ENCODE measurements at places on chromosomes 3 and 15. TPM values are rescaled to one million over a fixed set of nuclear protein-coding genes. Genes with fewer than 3 reads are reported as not detected.

Gene MEX3B
- polyA plus RNA-seq, result 16.9 TPM

Gene TEX55
- polyA plus RNA-seq, result not detected

Gene SI
- polyA plus RNA-seq, result 0.05 TPM

Gene PLA2G4D
- 0.07 TPM for polyA plus RNA-seq

Gene IP6K1
- polyA plus RNA-seq, result 51.4 TPM

Gene CHRD
- 20.4 TPM for polyA plus RNA-seq

Gene PPP4R2
- polyA plus RNA-seq, result 100 TPM

Gene C3orf18
- polyA plus RNA-seq, result 15.7 TPM

Gene MITF
- polyA plus RNA-seq, result 35.5 TPM

Gene COMMD2
- 58.7 TPM for polyA plus RNA-seq

Gene ABHD17C
- 32.6 TPM for polyA plus RNA-seq

Gene STX19
- polyA plus RNA-seq, result 0.58 TPM

DNA sequence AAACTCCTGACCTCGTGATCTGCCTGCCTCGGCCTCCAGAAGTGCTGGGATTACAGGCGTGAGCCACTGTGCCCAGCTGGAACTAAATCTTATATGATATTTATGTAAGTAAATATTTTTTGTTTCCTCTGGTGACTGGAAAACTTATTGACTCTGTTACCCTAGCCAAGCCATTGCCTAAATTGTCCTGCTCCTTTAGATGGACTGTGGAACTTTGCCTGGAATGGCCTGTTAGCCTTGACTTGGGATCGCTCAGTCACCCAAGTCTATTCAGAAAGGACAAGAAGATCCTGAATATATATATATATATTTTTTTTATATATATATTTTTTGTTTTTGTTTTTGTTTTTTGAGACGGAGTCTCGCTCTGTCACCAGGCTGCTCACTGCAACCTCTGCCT is 113.9 kb downstream of the PDE8A start:
- no peak for DNase-seq

- DNase-seq, result no peak
Measured at GRCh38 chr3:39809995-39810595, 686 bp downstream of the MYRIP start.

DNA sequence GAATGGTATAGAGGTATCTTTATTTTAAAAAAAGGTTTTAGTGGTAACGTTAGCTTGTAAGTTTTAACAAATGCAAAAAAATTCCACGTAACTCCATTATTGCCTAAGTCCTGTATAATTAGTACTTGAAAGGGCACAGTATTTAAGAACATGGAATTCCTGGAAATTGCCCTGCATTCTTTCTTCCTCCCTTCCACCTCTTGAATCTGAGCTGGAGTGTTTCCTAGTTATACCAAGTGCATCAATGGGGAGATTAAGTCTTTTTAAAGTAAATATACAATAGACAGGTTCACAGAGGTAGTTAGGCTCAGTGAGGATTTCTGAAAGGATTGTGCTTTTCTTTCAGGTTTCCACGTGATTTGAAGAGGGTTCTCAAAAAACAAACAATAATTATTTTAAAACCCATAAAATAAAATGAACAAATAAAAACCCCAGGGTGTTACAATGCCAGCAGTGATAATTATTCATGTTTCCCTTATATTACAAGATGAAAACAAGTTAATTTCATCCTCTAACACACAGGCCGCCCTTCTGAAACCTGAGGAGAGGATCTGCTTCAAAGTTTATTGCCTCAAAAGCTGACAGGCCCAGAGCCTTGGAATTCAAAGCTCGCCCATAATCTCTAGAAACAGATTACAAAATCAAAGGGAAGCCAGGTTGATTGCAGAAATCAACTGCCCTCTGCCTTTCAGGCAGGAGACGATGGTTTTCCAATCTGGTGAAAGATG is 128.8 kb upstream of the LMOD3 start:
- DNase-seq, result peak; percentile 52

DNA sequence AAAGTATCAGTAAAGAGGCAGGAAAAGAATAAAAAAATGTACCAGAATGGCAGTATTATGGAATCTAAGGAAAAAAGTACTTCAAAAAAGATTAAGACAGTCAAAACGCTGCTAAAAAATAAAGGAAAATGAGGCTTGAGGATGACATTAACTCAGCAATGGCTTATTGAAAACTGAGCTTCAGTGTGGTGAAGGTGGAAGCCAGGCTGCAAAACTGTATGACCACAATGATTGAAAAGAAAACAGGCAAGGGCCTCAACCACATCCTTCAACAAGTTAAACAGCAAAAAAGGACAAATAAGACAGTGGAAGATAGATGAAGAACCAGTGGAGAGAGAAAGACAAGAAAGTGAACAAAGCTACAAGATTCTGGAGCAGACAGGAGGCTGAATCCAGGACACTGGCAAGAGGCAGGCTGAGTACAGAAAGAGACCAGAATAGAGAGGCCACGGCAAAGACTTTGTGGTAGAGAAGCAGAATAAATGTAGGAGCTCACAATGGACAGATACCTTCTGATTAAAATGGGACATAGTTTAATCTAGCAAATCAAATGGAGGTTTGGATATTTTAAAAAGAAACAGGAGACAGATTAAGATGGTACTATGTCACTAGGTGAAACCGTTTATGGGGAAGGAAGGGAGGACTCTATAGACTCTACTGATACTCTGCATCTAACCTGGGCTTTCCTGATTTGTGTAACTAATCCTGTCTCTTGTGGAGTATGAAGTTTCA is 86.1 kb downstream of the TJP1 start:
- no peak for DNase-seq

DNA sequence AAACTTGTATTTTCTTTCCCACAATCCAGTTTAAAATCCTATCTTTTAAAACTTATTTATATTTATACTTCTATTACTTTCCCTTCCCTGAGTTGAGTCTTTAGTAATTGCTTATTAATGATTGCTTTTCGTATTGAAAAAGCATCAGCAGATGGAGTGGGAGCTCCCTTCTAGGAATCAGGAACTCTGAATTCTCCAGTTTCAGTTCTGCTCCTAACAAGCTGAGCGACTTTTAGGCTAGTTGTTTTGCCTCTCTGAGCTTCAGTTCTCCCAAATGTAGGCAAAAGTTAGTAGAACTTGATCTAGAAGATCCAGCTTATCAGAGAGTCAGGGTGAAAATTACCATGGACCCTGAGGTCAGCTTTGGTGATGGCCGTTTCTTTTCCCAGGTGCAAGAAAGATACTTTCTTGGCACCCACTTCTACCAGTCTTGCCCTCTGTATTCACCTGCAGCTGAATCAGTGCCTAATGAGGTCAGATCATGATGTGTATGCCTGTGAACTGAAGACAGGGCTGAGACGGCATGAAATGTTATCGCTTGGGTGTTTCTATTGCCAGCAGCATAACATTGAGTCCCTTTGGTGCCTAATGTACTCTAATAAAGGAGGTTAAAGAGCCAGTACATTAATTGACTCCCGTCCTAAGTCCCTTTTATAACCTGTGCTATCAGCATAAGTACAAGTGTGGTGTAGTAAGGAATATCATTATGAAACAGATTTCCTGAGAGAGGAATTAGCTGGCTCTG is 194.5 kb upstream of the TBC1D5 start:
- no peak for DNase-seq

- DNase-seq, result no peak
Measured at GRCh38 chr15:34682674-34683073, 72.1 kb downstream of the GJD2 start.

DNA sequence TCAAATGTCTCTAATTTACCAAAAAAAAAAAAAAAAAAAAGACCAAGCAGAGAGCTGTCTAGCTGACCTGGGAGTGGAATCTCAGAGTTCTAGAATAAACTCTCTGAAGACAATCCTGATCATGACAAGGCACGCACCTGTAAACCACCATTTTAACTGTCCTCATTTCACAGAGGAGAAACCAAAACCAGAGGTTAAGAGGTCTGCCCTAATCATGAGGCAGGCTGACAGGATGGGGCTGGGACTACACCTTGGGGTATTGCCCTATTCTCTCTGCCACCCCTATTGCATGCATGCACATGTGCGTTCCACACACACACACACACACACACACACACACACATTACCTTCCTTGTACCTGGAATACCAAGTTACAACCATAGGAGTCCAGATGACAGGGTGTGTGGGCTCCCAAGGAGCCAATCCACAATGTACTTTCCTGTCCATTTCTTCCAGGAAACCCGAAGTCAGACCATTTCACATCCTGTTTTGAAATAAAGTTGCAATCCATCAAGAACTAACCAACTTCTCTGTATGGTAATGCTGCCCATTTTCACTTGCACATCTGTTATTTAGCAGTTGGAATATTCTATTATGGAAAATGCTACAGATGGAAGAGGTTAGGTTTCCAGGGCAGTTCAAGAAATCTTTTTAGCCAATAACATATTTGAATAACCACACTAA is 34.6 kb downstream of the HSPBAP1 start:
- DNase-seq, result no peak

- DNase-seq, result peak; percentile 46
Measured at GRCh38 chr15:67685008-67685599, 140.2 kb upstream of the SKOR1 start.

DNA sequence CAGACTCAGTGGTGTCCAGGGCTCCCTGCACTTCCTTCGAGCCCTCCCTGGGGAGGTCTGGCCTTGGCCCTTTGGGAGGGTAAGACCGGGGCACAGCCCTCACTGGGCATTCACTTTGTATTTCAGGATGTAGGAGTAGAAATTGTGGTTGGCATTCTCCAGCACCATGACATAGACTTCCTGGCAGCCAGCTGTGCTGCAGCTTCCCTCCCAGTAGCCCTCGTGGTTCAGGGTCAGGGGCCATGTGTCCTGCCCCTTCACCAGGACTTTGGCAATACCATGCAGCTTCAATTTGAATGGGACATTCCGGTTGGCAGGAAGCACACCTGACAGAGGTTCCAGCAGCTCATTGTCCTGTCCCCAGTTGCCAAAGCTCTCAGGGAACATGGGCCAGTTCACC is 47.3 kb downstream of the KY start:
- no peak for DNase-seq

- no peak for DNase-seq
Measured at GRCh38 chr3:170641510-170642236, 55.8 kb upstream of the SLC7A14 start.

- no peak for DNase-seq
Measured at GRCh38 chr15:62491642-62492041, 326.6 kb upstream of the C2CD4B start.

- DNase-seq, result peak; percentile 41
Measured at GRCh38 chr15:42084465-42085235, 9.7 kb downstream of the PLA2G4D start.

DNA sequence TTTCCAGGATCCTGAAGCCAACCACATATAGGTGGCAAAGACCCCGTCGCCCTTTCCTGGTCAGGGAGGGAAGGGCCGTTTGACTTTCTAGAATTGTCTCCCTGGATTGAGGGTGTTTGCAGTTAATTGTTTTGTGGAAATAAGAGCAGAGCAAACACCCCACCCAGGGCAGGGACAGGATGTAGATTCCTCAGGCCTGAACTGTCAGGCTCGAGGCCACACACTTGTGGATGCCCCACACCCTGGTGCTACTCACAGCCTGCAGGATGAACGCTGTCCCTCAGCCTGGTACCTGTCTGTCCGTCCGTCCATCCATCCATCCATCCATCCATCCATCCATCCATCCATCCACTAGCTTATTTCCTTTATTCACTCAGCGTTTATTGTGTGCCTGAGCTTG is 29.9 kb upstream of the FLNB start:
- DNase-seq, result no peak

- no peak for DNase-seq
Measured at GRCh38 chr3:33791477-33792166, 6.8 kb upstream of the PDCD6IP start.

GRCh38 chr15:57082054-57082728 is 163.7 kb downstream of the TCF12 start:
- no peak for DNase-seq

- no peak for DNase-seq
Measured at GRCh38 chr3:139759470-139759869, 81.7 kb upstream of the NMNAT3 start.

DNA sequence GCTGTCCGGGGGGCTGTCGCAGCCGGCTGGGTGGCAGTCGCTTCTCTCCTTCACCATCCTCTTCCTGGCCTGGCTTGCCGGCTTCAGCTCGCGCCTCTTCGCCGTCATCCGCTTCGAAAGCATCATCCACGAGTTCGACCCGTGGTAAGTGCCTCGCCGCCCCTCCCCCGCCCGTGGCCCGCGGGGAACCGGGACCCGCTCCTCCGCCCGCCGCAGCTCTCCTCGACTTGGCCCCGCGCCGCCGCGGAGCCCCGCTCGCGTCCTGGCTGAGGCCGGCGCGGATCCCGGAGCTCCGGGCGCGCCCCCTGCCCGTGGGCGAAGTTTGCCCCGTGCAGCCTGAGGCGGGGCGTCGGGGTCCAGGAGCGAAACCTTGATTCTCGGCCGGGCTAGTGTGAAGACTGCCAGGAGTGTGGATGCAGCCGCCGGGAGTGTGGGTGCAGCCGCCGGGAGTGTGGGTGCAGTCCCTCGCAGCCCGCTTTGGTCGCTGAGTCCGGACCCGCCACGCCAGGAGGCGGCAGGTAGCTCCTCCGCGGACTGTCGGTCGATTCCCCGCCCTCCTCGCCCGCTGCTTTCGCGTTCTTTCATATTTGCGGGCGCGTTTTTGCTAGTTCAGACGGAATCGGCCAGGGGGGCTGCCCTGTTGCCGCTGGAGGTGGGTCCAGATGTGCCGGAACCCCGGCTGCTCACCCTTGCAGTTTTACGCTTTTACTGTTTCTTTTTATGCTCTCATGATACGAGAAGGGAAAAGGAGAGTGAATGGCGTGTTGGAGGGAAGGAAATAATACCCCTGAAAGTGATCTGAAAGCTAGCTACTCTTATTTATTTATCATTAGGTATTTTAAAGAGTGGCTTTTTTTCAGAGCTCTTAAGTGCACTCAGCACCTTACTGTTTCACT is 692 bp downstream of the STT3B start:
- peak; percentile 42 for DNase-seq

DNA sequence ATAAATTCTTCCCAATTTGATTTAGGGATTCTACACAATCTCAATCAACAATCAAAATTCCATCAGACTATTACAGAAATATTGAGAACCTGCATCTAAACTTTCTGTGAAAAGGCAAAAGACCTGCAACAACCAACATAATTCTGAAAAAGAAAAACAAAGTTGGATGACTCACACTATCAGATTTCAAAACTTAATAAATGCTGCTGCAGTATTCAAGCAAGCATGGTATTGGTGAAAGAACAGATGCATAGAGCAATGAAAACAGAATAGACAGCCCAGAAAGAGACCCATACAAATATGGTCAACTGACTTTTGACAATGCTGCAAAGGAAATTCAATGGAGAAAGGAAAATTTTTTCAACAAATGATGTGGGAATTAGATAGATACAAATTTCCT is 477.1 kb upstream of the NR2F2 start:
- DNase-seq, result no peak

GRCh38 chr3:127711021-127711695 is 38.4 kb downstream of the ABTB1 start:
- DNase-seq, result no peak

GRCh38 chr3:194292331-194292730 is 58.8 kb downstream of the CPN2 start:
- no peak for DNase-seq

DNA sequence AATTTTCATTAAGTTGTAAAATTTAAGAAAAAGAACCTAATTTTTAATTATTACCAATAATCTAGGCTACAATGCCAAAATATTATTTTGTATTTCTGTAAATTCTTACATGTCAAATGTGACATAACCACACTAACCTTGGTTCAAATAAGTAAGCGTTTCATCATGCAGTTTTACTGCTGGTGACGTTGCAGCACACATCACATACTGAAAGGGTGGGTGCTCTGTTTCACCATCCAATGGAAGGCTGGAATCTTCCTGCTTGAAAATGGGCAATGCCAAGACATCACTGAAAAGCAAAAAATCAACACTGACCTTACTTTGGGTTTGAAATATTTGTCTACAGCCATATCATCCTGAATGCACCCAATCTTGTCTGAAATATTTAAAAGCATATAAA is 14.8 kb downstream of the UBP1 start:
- no peak for DNase-seq

- no peak for DNase-seq
Measured at GRCh38 chr3:47577583-47578118, 1.0 kb downstream of the CSPG5 start.
